Amniotic stem cell (primary cell): ENCODE measurements at places on chromosomes 5 and 9.
A peak's percentile ranks its signal among the peaks of the same experiment; 100 is the strongest.

GRCh38 chr5:38013107-38013506, 173.3 kb upstream of the GDNF start:
- DNase-seq = no peak

GRCh38 chr5:149320791-149321330, 24.4 kb upstream of the GRPEL2 start:
- DNase-seq = peak; percentile 73

DNA sequence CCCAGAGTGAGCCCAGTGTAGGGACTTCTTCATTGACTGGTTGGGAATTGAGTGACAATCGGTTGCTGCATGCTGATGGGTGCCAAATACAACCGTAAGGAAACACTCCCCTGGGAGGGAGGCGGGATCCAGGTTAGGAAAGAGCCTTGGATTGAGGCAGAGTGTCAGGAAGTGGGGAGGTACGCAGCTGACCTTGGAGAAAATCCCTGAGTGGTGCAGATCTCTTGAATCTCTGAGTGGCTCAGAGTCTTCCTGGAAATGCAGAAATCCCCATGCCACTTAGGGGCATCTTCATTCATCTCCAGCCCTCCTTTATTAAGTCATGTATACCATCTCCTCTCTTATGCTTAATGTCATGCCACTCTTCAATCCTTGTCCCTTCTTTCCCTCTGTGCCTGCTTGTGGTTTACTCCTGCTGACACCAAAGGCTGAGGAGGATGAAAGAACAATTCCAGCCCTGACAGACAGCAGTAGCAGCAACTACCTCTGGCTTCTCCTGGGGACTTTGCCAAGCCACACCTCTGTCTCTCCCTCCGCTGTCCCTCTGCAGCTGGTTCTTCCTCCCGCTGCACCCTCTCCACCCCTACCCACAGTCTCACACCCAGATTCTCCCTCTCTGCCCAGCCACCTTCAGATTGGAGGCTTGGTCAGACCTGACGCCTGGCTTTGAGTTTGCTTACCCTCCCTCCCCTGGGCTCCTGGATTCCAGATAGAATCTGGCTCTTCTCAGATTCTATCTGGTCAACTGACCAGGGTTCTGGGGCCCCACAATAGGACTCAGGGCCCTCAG, 14.1 kb upstream of the LCP2 start:
- DNase-seq = no peak

DNA sequence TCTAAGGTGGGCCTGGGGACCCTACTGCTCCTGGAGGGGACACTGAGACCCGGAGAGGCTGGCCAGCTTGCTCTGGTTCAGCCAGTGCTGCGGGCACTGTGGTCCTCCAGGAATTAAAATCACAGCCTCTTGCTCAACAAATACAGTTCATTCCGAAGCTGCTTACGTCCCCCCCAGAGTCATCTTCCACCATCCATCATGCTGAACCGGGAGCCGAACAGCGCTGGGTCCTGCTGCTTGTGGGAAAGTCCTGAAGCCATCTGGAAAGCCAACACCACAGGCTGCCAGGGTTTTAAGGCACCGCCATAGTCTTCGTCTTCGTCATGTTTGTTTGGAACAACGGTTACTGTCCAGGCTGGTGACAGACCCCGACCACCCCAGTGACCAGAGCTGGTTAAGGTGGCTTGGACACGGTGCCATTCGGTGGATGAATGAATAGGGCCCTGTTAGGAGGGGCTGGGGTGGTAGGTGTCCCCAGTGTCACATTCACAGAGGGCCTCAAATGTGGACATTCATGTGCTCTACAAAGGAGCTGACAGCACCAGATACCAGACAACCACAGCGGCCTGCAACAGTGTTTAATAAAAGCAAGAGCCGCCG, 81.6 kb upstream of the PHYKPL start:
- no peak for DNase-seq

DNA sequence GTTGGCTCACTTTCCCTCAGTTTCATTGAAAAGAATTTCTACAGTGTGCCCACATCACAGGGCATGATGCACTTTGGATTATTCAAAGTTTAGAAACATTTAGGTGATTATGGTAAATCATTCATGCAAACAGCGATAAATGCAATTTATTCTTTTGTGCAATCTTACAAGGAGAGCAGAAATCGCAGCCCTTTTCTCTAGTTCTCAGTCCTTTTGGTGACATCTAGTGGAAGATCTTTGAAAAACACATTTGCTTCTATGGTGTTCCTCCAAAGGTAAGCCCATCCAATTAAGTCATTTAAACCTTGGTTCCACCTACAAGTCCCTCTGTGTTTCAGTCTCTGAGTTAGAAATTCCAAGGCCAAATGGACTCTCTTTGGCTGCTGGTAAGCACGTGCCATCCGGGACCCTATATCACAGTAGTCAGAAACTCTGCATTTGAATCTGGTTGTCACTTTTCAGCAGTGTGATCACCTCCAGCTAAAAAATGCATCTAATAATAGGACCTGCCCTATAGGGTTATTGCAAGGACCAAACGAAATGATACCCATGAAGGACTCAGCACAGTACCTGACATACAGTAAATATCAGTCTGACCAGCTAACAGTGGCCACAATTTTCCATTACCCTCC, 66.4 kb downstream of the MACROH2A1 start:
- DNase-seq = peak; percentile 75

- no peak for DNase-seq
These were observed 1.5 kb downstream of the JAKMIP2 start for GRCh38 chr5:147780924-147781573.

GRCh38 chr9:114299286-114300152, 23.4 kb upstream of the ORM1 start:
- DNase-seq = no peak

GRCh38 chr5:157046041-157046440, 12.9 kb downstream of the HAVCR1 start:
- DNase-seq = no peak

DNA sequence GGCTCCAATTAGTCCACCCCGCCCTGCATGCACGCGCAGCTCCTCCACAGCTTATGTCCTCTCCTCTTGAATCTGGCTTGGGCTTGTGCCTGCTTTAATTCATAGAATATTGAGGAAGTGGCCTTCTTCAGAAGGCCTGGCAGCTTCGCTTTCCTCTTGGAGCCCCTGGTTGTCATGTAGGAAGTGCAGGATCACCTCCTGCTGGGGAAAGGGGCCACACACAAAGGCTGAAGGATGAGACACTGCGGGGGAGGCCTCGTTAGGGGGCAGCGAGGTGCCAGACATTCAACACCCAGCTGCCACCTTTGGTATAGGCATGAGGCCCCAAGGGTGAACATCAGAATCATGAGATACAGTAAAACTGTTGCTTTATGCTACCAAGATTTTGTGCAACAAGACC, 2.7 kb upstream of the CNOT6 start:
- DNase-seq = no peak

GRCh38 chr5:127010362-127010761, 20.0 kb downstream of the MARCHF3 start:
- no peak for DNase-seq

DNA sequence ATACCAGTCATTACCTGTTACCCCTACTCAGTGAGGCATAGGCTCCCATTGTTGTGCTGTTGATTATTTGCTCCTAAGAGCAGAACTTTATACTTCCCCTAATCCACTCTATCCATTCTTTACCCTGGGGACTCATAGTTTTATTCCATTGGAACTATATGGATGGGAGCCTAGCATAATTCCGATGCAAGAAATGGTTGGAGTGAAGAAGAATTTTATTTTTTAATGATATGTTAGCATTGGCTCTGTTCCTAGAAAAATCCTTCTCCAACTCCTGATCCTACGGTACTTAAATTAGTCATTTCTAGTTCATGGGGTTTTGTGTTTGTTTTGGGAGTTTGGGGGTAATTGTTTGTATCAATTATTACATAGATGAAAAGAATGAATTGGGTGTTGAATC, 191.5 kb downstream of the GOLPH3 start:
- DNase-seq = no peak

- DNase-seq = no peak
These were observed 151.2 kb upstream of the CD180 start for GRCh38 chr5:67347821-67348220.

GRCh38 chr9:77808751-77809081, 160.6 kb upstream of the GNA14 start:
- DNase-seq = no peak

DNA sequence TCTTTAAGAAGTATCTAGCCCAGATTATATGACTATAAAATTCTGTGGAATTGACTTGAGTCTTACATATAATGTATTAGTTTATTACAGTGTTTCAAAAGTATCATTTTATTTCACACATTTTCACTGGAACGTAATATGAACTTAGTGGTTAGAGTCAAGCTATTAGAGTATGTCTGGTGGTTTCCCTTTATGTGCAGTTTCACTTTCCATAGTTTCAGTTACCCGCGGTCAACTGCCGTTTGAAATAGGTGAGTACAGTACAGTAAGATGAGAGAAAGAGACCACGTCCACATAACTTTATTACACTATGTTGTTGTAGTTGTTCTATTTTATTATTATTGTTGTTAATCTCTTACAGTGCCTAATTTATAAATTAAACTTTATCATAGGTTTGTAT, 50.5 kb downstream of the COMMD10 start:
- DNase-seq = no peak

- no peak for DNase-seq
These were observed 431.6 kb upstream of the C9orf72 start for GRCh38 chr9:28004900-28005299.

DNA sequence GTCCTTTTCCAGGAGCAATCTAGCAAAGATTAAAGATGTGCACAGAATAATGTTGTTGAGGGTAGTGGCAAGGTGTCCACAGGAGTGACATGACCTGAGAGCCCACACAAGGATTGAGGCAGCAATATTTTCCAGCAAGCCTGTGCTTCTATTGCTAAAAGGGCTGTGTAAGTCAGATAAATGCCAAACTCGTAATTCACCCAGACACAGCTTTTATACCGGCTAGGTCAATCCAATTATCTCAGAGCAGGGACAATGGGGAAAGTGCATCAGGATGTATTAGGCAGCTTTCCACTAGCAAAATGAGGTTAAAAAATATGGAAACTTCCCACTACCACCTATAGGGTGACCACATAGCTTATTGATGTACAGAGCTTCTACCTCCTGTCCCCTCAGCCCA, 34.8 kb upstream of the RAB3C start:
- DNase-seq = no peak

DNA sequence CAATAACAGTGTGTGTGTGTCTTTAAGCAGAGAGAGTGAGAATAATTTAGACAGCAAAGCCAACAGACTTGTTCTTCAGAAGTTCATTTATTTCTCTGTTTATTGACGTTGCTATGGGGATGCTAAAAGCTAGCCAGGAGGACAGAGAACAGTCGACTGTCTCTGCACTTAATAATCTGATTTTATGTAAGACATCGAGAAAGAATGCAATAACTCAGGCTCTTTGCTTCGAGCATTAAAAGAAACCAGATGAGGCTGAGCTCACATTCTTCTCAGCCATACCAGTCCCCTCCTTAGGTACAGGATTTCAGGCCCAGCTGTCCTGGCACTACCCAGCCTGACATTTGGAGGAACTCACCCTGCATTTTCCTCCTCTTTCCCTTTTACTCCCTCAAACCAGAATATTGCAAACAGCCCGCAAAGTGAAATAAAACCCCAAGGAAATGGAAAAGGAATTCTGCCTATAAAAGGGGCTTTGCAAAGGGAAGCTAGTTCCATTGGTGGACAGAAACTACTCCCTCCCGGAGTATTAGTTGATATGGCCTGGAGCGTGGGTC, 44.5 kb upstream of the DPYSL3 start:
- peak; percentile 50 for DNase-seq

DNA sequence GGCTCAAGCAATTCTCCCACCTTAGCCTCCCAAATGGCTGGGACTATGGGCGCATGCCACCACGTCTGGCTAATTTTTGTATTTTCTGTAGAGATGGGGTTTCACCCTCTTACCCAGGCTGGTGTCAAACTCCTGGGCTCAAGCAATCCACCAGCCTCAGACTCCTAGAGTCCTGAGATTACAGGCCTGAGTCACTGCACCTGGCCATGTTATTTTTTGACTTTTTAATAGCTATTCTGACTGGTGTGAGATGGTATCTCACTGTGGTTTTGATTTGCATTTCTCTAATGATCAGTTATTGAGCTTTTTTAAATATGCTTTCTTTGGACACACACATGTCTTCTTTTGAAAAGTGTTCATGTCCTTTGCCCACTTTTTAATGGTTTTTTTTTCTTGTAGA, 38.2 kb downstream of the FBXW2 start:
- DNase-seq = no peak

DNA sequence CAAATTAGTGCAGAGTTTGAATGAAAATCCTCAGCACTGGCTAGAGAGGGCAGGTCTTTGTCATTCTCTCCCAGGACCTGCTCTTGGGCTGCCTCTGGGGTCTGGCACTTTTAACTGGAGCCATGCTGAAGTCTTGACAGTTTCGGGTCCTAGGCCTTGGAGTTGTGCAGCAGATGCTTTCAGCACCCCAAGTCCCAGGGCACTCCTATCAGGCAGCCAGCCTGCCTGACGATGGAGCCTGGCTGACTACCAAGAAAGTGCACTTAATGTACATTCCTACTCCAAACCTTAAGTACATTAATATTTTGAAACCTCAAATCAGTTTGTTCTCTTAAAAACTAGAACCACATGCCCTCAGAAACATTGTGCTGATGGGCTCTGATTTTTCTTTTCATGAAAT, 69.3 kb upstream of the CXCL14 start:
- DNase-seq = no peak

DNA sequence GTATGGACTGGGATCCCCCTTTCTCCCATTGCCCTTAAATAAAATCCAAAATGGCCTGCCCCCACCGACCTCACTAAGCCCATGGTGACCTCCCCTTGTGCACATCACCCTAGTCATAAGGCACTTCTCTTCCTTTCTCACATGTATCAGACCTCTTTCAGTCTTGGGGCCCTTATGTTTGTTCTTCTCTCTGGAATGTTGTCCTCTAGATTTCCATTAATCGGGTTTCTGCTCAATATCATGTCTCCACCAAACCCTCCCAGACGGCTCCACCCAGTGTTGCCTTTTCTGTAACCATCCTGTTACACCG, 196.3 kb downstream of the ERCC6L2 start:
- no peak for DNase-seq

GRCh38 chr5:170297589-170298462, at the start of gene LCP2:
Gene LCP2, minus strand, starts transcription at chr5:170297777. Its CDS starts 166 bp downstream, at chr5:170297611.
- no peak for DNase-seq

GRCh38 chr5:134570886-134571285, 45.4 kb downstream of the JADE2 start:
- DNase-seq = no peak

- DNase-seq = peak; percentile 11
These were observed 521.0 kb upstream of the WWC1 start for GRCh38 chr5:167770461-167770860.

- DNase-seq = no peak
These were observed 151.9 kb downstream of the ELAVL2 start for GRCh38 chr9:23674016-23674585.

- DNase-seq = no peak
These were observed 24.7 kb downstream of the FBXL7 start for GRCh38 chr5:15524712-15525111.

GRCh38 chr5:180813420-180813819, 10.8 kb upstream of the MGAT1 start:
- no peak for DNase-seq

GRCh38 chr5:131226899-131227298, 37.0 kb upstream of the CDC42SE2 start:
- DNase-seq = no peak

GRCh38 chr9:105262497-105262896, 18.0 kb downstream of the SLC44A1 start:
- DNase-seq = no peak
